LNCaP clone FGC (cell line): ENCODE measurements at places on chromosomes 6 and 20.
A peak's percentile ranks its signal among the peaks of the same experiment; 100 is the strongest.

DNA sequence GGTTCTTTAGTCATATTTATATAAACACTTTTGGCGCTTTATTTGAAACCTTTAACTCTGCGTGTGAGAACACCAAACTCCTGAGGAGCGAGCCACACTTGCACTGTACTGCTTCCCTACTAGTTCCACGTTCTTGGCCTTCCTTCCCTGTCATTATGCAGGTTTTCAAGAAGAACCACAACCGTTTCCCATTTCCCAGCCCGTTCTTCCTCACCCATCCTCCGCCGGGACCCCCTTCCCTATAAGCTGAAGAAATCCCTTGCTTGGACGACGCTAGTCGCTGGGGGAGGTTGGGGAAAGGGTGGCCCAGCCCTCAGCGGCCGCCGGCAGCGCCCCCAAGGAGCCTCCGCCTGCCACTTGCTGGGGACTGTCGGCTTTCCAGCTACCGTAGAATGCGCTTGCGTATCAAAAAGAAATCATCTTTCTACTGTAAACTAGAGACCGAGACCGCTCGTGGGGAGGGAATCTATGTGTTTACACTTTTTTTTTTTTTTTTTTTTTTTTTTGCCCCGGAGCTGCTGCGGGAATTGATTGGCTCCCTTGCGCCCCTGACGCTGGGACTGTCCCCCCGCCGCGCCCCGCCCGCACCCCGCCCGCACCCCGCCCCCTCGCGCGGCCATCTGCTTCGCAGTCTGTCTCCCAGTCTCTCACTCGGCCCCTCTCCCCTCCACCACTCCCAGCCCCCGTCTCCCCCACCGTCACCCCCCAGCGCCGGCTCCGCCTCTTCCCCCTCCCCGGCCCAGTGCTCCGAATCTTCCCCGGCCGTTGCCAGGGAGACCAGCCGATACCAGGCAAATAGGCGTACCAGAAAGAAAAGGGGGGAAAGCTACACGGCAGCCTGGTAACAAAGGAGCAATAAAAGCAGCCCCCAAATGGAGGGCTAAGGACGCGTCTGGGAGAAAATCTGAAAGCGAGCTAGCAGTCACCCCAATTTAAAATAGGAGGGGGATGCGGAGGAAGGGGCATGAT lies 2.3 kb upstream of the MARCKS start:
- DNase-seq, result no peak

DNA sequence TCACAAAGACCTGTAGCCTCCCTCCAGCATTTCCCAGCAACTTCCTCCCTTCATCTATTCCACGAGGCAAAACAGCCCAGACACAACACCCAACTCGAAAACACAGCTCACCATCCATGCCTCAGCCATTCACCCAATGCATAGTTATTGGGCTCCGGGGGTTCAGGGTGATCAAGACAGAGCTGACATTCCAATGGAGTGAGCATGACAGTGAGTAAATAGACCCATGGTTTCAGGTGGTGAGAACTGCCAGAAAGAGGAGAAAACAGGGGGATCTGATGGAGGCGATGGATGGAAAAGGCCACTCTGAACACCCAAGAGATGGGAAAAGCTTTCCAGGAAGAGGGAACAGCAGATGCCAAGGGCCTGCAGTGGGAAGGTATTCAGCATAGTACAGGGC lies 5.9 kb downstream of the CASS4 start:
- DNase-seq, result no peak

- DNase-seq, result no peak
Observed at GRCh38 chr6:146965110-146965689, 239.0 kb upstream of the STXBP5 start.

DNA sequence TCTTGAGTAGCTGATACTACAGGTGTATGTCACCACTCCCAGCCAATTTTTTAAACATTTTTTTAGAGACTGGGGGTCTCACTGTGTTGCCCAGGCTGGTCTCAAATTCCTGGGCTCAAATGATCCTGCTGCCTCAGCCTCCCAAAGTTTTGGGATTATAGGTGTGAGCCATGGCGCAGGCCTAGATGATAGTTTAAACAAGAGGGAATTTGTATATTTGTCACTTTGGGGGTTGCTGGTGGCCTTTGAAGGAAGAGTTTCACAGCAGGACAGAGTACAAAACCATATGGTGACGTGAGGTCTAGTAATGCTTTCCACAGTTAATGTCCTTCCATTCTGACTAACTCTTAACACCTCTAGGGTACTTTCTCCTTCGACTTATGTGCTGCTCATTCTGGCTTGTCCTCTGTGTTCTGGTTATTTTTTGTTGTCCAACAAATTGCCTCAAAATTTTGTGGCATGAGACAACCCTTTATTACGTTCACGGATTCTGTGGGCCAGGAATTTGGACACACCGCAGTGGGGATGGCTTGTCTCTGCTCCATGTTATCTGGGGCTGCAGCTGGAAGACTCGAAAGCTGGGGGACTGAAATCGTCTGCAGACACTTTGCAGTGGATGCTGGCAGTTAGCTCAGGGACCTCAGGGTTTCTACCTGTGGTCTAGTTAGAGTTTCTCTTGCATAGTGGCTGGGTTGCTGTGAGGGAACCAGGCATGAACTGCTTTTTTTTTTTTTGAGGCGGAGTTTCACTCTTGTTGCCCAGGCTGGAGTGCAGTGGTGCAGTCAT lies 23.0 kb upstream of the IER3 start:
- DNase-seq, result no peak

DNA sequence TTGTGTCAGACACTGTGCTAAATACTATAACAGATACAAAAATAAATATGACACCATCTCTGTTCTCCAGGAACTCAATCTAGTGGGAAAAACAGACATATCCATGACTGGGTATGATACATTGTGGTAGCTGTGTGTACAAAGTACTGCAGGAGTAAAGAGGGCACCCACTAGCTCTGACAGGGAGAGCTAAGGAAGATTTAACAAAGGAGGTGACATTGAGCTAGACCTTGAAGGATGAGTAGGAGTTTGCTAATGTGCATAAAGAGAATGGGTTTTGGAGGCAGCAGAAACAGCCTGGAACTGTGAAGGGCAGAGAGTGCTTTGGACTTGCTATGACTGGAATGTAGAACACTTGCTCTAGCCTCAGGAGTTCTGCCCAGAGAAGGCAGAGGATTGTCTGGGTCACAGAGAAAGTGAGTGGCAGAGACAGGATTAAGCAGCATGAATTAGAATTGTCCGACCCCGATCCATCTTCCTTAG lies 14.4 kb downstream of the MMP24 start:
- no peak for DNase-seq

DNA sequence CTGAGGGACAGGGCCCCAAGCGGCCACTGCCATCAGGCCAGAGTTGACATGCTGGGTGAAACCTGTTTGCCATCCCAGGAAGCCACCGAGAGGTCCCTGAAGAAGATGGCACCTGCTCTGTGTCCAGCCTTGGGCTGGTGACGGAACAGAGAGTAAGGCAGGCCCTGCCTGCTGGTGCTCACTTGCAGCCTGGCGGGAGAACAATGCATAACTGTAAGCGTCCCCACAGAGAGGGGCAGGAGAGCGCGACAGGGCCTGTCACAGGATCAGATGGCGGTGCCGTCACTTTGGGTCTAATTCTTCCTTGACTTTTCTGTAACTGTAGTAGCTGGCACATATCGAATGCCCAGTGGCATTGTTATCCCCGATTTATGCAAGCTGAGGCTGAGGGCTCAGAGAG lies 29.0 kb upstream of the VSTM2L start:
- no peak for DNase-seq

- DNase-seq, result no peak
Observed at GRCh38 chr6:12717356-12717755, 789 bp downstream of the PHACTR1 start.

DNA sequence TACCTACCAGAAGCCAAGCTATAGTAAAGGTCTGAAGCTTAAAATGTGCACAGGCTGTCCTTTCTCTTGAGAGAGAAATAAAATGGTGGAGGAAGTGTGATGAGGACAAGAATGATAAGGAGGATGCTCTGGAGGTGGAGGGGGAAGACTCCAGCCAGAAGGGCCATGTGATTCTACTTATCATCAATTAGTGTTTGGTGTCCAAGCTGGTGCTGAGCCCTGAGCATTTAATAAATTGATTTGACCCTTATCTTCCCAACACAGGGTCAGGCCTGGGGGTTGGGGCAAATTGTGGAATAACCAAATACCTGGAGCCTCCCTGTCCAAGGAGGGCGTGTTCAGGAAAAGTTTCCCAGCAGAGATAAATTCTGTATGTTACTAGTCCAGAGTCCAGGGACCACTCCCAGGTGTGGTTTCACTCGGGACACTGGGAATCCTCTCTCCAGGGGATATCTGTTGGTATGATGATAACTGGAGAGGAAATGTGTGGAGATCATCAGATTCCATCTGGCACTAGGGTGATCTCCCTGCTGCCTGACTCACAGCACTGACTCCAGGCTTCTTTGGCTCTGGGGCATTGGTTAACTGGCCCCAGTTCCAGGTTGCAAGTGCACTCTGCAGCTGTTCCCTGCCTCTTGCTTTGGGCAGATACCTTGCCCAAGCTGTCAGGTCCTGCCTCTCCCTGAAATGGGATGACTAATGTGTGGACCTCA lies 3.8 kb upstream of the MYBL2 start:
- no peak for DNase-seq

- DNase-seq, result no peak
Observed at GRCh38 chr20:59586613-59587012, 17.7 kb upstream of the PHACTR3 start.

- DNase-seq, result no peak
Observed at GRCh38 chr20:45456632-45457031, 12.9 kb upstream of the WFDC2 start.

DNA sequence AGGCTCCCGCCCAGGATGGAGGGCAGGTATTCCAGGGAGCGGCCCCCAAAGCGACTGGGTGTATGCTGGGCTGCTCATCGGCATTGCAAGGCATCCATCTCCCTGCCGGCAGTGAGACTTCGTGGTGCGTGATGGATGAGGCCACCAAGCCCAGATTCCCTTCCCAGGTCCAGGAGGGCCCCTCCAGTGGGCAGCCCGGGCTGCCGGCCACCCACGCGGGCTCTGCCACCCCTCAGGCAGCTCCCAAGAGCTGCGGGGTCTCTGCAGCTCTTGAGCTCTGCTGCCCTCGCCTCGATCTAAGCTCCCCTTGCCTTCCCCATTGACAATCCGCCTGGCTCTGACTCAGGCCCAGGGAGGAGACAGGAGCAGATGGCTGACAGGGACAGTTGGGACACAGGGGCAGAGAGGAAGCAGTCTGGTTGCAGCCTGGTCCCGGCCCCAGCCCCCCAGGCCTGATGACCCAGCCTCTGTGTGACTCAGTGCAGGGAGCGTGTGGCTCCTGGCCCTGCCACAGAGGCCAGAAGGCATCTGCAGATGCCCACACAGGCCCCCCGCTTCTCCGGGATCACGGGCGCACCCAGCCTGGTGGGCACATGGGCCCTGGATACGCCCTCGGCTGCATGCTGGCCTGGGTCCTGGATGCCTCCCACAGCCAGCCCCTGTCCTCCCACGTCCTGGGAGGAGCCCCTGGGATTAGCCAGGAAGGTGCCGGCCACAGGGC lies 33.0 kb downstream of the SLCO4A1 start:
- no peak for DNase-seq

GRCh38 chr20:20643927-20644326 lies 68.5 kb downstream of the RALGAPA2 start:
- DNase-seq, result no peak

DNA sequence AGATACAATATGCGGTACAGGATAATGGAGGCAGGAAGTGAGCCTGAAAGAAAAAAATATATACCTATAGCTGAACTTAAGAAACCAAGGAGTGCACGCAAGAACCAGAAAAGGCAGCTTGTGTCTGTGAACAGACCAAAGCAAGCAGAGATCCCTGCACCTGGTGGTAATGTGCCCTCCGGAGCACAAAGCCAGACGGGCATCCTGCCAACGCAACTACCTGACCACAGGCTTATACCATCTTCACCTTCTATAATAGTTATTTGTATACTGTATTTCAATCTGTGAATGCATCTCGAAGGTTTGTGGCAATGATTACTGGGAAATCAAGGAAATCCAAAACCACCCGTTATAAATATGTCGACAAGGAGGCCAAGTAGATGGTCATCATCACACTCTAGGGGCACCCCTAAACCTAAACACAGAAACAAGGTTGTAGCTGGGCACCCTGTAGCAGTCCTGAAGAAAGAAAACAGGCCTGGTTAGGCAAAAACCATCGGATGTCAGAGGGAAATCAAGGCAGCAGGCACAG lies 801 bp downstream of the FBXL4 start:
- DNase-seq, result no peak

GRCh38 chr20:51492167-51493092 lies 50.1 kb downstream of the NFATC2 start:
- DNase-seq, result no peak

- DNase-seq, result no peak
Observed at GRCh38 chr6:33192105-33192646, at the start of gene COL11A2. Gene COL11A2 (minus strand): TSS chr6:33192467. CDS start chr6:33192240, 227 bp downstream.

- DNase-seq, result peak; percentile 6
Observed at GRCh38 chr20:44460795-44461141, 14.9 kb upstream of the TTPAL start.

DNA sequence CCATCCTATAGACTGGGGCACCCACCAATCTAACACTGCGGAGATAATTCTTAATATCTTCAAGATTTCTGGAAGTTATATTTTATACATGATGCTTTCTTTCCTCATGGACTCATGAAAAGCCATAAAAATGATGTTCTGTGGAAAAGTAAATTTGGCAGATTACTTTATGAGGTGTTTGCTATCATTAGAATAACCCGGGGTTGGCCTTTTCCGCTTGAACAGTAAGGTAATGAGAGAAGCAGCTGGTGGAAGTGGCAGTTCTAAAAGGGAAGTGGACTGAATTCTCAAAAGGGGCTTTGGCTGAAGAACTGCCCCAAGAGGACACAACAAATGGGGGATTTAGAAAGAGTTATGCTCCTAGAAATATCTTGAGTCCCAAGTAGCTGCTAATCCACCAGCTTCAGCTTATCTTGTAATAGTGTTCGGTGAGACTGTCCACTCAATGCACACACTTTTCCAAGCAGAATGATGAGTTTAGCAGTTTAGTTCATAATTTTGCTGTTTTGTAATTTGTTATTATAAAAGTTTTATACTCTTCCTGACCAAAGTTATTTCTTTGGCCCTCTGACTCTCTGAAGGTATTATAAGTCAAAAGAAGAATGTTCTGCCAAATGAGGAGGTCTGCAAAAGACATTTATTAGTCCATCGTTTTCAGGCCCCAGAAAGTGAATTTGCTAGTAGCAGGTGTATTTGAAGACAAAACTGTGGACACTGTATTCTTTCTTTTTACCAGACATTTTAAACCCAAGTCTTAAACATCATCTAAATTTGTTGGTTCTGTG lies 2.9 kb downstream of the ISM1 start:
- no peak for DNase-seq
